ENCODE measurements at places on chromosomes 2 and 18. TPM values are rescaled to one million over a fixed set of nuclear protein-coding genes. Genes with fewer than 3 reads are reported as not detected.

The C18orf54 gene
- 9.5 TPM for total RNA-seq

The HRH4 gene
- not detected for total RNA-seq

The DYNAP gene
- not detected for total RNA-seq

The FAM228A gene
- not detected for total RNA-seq

The SMYD1 gene
- not detected for total RNA-seq

The IL36RN gene
- not detected for total RNA-seq

The CHMP1B gene
- 21.0 TPM for total RNA-seq

Measured in activated CD8-positive, alpha-beta memory T cell treated with anti-CD3 and anti-CD28 coated beads for 36 hours (primary cell).